ENCODE measurements at places on chromosomes 2 and 18.
A peak's percentile ranks its signal among the peaks of the same experiment; 100 is the strongest.

DNA sequence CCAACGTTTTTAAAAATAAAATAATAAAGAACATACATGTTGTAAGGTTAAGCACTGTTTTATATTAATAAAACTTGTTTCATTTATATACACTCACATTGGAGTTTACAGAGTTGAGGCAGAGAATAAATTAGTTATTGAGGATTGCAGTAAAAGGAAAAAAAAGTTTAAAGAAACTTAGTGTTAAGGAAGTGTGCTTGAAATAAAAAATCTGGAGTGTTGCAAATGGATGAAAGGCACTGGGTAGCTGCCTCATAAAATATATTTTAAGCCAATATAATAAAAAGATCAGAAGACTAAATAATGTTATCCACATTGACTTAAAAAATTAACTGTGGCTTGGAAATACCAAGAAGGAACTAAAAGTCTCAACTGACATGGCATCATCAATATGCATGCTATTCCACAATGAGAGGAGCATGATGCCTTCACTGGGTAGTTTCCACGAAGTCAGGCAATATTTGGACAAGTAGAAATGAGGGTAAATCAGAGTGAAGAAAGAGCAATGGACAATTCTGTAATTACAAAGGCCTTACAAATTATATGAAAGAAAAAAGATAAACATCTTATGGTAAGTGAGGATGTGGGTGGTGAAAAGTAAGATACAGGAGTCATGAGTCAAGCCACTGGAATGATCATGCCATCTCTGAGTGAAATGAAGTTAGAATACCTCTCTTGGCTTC is 2.5 kb downstream of the GALNT3 start:
- DNase-seq, result no peak

DNA sequence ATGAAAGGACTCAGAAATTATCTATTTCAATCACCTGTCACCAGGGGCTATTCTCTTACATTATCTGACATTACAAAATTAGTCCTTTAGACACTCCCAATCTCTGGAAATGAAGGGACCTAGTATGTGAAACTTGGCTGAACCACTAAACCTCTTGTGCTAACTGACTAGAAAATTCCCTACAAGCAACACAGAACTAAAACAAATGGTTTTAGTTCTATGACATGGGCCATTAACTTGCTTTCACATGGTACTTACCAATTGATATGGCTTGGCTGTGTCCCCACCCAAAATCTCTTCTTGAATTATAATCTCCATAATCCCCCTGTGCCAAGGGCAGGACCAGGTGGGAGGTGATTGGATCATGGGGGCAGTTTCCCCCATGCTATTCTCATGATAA is 16.6 kb downstream of the SERPINE2 start:
- DNase-seq, result no peak

- DNase-seq, result no peak
Measured at GRCh38 chr2:94994914-94995552, 30.5 kb upstream of the MAL start.

DNA sequence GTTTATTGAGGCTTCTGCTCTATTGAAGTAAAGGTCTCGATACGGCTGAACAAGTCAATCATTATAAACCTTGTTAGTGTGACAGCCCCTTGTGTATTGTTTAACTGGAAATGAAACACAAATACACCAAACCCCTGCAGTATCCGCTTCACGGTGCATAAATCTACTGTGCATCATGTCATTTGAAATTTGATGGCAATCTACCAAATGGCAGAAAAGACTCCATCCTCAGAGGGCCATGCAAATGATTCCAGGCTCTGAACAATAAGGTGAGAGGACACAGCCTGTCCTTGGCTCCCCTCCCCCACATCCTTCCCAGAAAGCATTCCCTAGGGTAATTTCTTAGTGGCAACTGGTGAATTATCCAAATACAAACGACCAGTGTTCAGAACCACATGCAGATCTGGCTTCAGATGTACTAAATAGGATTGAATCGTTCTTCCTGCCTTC is 80.6 kb downstream of the ADCYAP1 start:
- DNase-seq, result peak; percentile 32

DNA sequence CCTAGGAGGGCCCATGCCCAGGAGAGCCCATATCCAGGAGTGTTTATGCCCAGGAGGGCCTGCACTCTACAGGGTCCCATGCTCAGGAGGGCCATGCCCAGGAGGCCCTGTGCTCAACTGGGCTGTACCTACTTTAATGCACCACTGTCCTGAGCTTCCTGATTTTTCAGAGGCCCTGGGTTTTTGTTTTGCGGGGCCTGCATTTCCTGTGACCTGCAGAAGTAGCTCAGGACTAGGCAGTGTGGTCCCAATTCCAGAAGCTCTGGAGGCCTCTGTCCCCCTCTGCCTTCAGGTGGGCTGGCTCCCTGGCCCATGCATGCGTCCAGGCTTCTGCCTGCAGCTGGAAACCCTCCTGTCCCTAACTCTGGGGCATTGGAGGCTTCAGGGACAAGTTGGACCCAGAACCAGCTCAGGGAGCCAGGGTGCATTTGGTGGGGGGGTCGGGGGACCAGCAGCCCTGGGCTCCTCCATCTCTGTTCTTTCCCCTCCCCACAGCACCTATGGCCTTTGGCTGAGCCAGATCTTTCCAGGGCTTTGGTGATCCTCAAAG is 10.8 kb downstream of the GPR35 start:
- no peak for DNase-seq

DNA sequence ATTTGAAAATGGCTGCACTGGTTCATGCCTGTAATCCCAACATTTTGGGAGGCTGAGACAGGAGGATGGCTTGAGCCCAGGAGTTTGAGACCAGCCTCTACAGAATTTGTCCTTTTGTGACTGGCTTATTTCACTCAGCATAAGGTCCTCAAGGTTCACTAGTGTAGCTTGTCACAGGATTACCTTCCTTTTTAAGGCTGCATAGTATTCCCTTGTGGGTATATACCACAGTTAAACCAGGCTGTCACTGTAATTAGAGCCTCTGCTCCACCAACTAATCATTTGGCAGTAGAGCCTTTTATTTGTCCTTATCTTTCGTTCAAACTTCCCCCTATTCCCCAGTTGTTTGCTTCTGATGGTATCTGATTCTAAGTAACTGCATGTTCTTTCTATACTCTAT is 50.4 kb upstream of the SELENOI start:
- DNase-seq, result no peak

GRCh38 chr18:79515944-79516351 is 120.2 kb downstream of the NFATC1 start:
- DNase-seq, result no peak

- peak; percentile 64 for DNase-seq
Measured at GRCh38 chr2:111898703-111899514, 502 bp downstream of the MERTK start.

- no peak for DNase-seq
Measured at GRCh38 chr18:57640236-57640635, 18.6 kb upstream of the NARS1 start.

Measured in ELF-1 (cell line).